Non-pigmented ciliary epithelial cell (primary cell): ENCODE measurements at places on chromosomes 16 and 17.
A peak's percentile ranks its signal among the peaks of the same experiment; 100 is the strongest.

- no peak for DNase-seq
Measured at GRCh38 chr17:78793415-78793814, 11.3 kb upstream of the CYTH1 start.

DNA sequence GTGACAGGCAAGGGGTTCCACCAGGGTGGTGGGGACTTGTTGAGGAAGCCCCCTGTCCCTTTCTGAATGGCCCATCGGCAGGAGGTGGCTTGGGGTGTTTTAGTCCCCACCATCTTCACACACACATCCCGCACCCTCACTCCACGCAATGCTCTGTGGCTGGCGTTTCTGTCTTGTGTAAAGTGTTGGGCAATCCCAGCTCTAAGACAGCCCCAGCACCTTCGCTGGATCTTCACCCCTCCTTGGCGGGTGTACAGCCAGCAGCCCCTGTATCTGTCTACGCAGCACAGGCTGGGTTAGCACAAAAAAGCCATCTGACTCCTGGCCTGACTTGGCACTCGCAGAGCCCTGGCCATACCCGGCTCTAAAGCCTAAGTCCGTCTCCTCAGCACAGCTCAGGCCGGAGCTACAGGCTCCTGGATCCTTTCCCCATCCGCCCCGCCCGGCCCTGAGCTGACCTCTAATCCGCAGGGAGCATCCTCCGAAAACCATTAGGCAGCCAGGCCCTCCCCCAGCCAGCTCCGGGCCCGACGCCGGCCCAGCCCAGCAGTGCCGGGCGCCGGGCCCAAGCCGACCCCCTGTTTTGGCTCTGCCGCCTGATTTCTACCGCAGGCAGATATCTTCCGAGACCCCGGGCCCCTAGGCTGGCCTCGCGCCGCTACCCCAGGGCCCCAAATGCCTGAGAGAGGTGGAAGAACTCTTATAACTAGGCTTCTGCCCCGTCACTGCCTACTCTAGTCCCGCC, 42.4 kb upstream of the TAC4 start:
- DNase-seq, result no peak

DNA sequence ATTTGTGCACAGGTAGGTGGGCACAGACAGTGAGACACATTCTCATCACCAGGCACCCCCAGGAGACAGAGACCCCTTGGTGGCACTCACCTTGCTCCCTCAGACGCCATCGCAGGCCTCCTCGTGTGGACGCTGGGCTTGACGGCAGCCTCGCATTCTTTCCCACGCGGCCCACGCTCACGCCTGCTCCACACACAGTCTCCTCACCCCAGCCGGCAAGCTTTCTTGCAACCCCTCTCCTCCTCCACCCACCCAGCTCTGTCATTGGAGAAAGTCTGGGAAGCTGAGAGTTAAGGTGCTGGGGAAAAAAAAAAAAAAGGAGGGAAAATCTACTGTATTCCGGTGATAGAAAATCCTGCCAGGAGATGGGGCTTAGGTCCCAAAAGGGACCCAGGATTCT, 14.8 kb downstream of the SGCA start:
- no peak for DNase-seq

DNA sequence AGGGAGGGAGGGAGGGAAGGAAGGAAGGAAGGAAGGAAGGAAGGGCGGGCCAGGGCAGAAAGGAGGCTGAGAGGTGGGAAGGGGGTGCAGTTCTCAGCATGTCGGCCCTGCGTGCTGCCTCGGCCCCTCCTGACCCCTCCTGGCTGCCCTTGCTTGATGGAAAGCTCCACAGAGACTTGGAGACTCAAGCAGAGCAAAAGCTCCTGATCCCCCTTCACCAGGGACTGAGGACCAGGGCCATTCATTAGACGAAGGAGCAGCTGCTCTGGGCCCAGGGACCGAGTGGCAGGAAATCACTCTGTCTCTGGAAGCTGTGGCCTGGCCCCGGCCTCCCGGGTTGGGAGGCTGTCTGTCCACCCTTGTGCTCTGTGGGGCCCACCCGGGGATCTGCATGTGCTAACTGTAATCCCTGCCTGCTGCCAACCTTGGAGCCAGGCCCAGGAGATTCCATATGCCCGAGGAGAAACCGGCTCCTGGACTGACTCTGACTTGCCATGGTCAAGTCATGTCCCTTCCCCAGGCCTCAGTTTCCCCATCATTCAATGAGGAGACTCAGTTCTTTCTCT, 27.4 kb upstream of the C1QL1 start:
- no peak for DNase-seq

- no peak for DNase-seq
Measured at GRCh38 chr16:46714797-46715591, 25.5 kb downstream of the ORC6 start.

DNA sequence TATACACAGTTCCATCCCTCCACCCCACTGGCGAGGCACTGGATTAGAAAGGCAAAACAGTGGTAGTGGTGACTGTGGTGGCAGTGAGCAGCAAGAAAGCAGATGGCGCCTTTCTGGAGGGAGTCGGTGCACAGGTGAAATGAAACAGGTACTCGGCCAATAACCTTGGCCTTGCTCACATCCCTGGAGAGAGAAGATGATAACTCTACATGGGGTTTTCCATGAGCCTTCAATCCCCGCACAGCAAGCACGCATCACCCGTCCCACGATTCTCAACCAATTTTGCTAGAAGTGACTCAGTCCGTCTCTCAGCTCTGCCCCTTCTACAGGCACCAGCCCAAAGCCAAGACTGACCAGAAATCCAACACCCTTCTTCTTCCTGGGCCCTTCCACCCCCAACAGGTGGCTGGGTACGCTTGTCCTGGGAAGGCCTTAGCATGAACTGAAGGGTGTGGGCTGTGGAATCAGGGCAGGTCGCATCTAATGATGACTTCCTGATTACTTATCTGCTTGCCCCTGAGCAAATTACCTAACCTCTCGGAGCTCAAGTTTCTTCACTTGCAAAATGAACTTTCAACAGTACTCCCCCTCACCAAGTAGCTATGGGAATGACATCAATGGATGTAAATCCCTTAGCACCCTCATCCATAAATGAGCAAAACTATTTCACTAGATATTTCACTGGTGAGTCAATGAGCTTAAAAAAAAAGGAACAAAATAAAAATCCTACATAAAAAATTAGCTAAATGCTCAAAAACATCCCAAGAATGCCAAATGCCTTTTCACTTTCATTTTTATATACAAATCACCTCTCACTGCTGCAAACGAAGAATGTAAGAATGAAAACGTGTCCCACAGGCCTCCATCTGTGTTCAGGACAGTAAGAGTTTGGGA, 18.0 kb downstream of the XPO6 start:
- DNase-seq, result peak; percentile 94

GRCh38 chr17:17180741-17181525, 25.2 kb downstream of the PLD6 start:
- no peak for DNase-seq

DNA sequence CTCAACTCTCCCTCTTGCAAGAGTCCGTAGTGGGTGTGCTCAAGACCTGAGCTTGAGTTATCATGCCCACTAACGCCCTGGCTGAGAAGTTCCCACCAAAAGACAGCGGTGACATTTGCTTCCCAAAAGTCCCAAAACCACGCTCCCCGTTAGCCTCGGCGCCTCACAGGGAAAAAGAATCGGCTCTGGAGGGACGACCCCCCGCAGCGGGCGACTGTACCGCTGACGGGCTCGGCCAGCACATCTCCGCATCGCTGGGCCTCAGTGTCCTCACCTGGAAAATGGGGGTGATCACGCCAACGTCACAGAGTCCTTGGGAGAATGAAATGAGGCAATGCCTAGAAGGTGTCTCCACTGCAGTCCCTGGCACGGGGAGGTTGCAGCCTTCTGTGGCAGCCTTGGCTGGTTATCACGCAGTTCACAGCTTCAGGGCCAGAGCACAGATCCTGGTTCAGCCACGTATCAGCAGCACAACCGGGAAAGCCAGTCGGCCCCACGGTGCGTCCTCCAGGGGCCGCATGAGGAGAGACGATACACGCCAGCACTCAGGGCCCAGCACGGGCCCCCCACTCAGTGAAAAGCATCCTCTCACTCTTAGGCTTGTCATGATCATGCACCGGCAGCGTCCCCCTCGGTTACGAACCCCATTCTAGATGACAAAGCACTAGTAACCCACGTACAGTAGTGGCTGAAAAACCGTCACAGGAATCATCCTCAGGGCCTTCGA, 32.9 kb downstream of the NXN start:
- no peak for DNase-seq

- no peak for DNase-seq
Measured at GRCh38 chr17:75490173-75490743, 25.1 kb downstream of the CASKIN2 start.

DNA sequence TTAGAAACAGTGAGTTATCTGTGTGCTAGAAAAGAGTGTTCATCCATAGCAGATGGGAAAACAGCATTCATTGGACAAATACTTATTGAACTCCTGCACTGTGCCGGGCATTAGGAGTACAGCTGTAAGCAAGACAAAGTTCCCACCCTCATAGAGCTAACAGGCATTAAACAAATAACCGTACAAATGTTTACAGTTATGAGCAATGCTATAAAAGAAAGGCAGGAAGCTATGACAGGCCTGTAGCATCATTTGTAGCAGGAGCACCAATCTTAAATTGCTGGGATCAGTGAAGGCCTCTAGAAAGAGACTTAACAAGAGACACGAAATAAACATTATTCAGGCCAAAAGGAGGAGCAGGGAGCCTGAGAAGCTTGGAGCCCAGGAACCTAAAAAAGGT, 15.6 kb downstream of the SDR42E1 start:
- no peak for DNase-seq

DNA sequence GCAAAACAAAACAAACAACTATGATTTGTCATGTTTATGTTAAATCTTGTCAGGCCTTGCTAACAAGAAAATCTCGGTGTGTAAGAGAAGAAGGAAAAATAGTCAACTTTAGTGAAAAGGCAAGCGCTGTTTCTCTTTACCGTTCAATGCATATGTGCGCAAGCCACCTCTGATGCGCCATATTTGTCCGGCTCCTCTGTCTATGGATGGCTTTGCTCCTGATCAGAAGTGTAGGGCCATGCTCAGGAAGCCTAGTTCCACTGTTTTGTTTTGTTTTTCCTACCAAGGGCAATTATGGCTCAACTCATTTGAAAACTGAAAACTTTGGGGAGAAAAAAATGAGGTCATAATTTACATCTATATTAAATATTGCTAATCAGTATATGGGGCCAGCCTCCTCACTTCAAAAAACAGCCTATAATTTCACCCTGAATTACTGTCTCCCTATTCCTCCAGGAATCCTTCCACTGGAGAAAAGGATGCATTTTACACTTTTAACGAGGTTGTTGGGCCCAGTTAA, 4.5 kb downstream of the MAF start:
- DNase-seq, result no peak

DNA sequence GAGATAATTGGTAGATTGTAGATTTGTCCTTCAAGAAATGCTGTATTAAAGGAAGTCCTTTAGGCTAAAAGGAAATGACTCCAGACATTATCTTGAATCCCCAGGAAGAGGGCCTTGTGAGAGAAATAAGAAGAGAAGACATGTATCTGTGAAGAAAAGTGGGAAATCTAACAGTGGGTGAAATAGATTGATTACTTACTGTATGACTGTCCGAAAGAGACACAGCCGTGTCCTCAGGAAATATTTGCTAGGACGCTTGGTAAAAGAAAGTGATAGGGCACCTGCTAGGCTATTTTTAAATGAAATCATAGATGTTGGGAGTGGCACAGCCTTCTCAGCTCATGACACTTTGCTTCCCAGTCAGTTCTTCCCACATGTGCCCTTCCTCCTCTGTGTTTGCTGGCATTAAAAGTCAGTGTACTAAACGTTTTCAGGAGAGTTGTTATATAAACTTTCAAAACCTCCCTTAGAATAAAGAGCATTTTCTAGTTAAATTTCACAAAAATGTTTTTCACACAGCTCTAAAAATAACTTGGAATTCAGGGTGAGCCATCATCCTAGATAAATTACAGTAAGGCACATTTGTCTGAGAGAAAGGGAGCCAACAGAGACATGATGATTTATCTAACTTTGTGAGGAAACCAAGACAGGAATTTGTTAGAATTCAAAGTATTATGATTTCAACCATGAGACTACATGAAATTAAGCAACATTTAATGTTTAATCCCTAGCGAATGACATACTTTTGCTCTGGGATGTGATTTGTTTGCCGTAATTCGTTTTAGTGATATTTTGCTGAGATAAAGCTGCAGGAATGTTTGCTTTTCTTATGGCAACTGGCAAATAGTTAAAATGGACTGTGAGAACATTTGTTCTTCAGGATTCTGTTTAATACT, 35.0 kb downstream of the DHRS7B start:
- DNase-seq, result peak; percentile 4

- no peak for DNase-seq
Measured at GRCh38 chr16:86302421-86303109, 207.8 kb upstream of the FOXF1 start.

GRCh38 chr16:84449156-84450140, 55.0 kb downstream of the MEAK7 start:
- DNase-seq, result no peak

- no peak for DNase-seq
Measured at GRCh38 chr16:25023556-25023955, 8.4 kb upstream of the ARHGAP17 start.

DNA sequence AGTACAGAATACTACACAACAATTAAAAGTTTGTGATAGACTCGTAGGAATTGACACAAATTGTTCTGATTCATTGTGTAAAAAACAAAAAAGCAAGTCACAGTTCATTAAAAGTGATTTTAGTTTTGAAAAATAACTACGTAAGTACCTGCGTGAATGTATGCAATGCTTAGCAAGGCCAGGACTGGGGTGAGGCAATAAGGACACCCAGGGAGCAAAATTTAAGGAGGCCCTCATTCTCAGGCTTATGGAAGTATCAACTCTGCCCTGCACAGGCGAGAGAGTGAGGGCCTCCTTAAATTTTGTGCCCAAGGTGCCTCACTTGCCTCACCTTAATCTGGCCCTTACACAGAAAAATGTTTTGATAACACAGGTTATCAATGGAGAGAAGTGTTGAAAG, 31.4 kb downstream of the NOG start:
- DNase-seq, result no peak

DNA sequence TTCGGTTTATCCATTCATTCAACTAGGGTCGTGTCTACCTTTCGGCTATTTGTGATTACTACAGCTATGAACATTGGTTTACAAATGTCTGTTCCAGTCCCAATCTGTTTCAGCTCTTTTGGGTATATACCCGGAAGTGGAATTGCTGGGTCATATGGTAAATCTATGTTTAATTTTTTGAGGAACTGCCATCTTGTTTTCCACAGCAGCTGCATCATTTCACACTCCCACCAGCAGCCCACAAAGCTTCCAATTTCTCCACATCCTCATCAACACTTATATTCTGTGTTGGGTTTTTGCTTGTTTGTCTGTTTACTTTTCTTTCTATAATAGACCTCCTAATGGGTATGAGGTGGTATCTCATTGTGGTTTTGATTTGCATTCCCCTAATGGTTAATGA, 48.7 kb upstream of the GINS3 start:
- DNase-seq, result no peak

DNA sequence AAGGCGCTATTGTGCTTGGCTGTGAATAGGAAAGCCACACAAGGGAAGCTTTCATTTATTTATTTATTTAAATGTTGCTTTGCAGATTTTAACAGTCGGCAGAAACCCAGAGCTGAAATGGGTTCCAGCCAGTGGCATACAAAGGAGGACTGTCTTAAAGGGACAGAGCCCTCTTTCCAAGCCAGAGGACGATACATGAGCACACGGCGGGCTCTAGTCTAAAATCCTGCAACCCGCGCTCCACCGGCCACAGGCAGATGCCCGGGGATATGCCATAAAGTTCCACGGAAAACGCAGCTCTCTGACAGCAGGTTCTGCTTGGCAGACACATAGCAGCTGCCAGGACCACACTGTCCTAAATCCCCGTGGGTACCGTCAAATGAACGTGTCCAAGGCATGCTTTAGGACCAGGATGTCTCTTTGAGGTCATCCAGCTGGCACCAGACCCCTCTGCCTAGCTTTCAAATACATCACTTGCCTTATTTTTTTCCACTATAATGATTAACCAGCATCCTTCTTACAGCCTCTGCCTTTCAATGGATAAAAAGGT, 64.6 kb downstream of the CYTH1 start:
- no peak for DNase-seq
